ENCODE measurements at places on chromosomes 5 and 9.

- no peak for DNase-seq
Observed at GRCh38 chr5:125004009-125004408, 257.6 kb upstream of the ZNF608 start.

GRCh38 chr9:35515766-35516165, 25.9 kb downstream of the RUSC2 start:
- DNase-seq, result no peak

GRCh38 chr9:636931-637591, 204.4 kb upstream of the DMRT1 start:
- DNase-seq, result no peak

DNA sequence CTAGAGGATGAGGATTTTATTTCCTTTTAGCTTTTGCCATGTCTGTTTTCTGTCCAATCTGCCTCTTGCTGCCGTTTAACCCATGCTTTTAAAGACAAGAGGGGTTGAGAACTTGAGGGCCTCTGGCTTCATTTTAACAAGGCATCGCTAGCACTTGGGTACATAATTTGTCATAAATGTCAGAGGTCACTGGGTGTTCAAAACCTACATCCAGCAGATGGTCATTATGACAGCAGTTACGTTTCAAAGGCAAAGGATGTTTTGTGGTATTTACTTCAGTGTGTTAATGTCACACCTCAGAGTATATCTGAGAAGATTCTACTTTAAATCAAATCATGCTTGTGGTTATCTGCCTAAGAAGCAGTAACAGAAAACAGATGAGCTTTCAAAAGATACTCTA, 918.3 kb downstream of the NR2F1-AS1 start:
- DNase-seq, result no peak

- DNase-seq, result no peak
Observed at GRCh38 chr5:171580502-171581265, 161.2 kb downstream of the FGF18 start.

Data from activated CD4-positive, alpha-beta T cell treated with anti-CD3 and anti-CD28 coated beads, Interleukin-2, amount 50 U/mL, for 16 hours (primary cell).